ENCODE measurements at places on chromosomes 1 and 21.

- no peak for DNase-seq
Measured at GRCh38 chr1:198584163-198584562, 43.7 kb upstream of the ATP6V1G3 start.

DNA sequence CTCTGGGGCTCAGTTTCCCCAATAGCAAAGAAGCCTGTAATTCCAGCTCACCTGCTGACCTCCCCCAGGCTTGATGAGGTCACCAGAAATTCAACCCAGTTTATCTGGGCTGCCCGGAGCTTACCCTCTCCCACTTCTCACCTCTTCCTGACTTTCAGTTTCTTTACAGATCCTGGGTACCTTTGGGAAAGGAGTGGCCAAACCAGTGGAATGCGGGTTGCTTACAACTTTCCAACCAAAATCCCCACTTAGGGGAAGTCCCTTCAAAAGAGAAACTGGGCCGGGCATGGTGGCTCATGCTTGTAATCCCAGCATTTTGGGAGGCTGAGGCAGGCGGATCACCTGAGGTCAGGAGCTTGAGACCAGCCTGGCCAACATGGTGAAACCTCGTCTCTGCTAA, 5.9 kb upstream of the MARCKSL1 start:
- no peak for DNase-seq

DNA sequence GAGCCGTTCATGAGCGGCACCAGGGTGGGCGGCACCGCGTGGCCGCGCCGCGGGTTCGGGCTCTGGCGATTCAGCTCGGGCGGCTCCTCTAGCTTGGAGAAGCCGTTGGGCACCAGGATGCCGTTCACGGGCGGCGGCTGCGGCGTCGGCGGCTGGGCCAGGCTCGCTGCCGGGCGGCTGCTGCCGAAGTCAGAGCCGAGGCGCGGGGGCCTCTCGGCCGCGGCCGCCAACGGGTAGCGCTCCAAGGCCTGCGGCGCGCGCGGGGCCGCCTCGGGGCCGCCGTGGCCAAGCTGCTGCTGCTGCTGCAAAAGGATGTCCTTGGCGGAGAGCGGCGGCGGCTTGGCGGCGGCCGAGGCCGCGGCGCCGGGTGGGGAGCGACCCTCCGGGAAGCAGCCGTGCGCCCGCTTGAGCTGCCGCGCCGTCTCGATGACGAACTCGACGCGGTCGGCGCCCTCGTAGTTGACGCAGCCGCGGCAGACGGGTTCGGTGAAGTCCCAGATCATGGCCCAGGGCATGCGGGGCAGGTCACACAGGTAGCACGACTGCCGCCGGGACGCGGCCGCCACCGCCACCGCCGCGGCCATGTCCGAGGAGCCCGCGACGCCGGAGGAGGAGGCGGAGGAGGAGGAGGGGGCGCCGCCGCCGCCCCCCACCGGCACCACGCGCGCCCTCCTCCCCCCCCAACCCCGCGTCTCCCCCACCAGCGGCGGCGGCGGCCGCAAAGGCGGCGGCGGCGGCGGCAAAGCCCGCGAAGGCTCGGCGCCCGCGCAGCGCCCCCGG, 877 bp downstream of the IRF2BP2 start:
- DNase-seq = peak; percentile 73

DNA sequence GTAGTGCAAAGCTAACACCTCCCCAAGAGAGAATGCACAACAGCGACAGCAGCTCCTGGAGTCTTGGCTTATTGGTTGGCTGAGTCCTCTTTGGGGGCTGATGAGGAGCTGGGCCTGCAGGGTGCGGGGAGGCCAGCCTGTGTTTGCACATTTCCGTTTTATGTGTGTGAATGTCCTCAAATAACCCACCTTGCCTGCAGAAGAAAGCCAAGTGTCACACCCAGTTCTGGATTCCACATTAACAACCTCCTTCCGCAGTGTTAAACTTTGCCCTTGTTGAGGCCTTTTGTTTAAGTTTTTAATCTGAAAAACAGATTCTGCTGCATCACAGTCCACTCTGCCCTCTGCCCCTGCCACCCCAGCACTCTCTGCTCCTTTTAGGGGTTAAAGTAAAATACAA, 274.5 kb downstream of the TM2D1 start:
- no peak for DNase-seq

- DNase-seq = no peak
Measured at GRCh38 chr1:165342168-165342567, 14.3 kb downstream of the LMX1A start.

- no peak for DNase-seq
Measured at GRCh38 chr1:245875581-245876261, 631.4 kb downstream of the SMYD3 start.

GRCh38 chr1:222583079-222583478, 6.7 kb downstream of the TAF1A start:
- no peak for DNase-seq

DNA sequence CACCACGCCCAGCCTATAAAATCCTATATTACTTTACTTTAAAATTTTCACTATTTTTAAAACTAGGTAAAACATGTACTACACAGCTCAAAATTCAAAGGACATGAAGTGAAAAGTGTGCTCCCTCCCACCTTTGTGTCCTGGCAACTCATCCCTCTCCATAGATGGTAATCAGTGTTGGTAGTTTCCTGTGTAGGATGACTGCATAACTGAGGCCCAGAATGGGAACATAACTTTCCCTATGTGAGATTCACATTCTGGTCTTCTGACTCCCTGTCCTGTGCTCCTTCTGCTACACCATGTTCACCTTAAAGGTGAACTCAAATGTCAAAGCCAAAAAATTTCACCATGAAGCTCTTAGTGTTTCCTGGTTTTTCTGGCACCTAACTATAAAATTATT, 39.3 kb downstream of the XKR8 start:
- DNase-seq = no peak

GRCh38 chr21:46202592-46203202, 18.4 kb upstream of the SPATC1L start:
- no peak for DNase-seq

DNA sequence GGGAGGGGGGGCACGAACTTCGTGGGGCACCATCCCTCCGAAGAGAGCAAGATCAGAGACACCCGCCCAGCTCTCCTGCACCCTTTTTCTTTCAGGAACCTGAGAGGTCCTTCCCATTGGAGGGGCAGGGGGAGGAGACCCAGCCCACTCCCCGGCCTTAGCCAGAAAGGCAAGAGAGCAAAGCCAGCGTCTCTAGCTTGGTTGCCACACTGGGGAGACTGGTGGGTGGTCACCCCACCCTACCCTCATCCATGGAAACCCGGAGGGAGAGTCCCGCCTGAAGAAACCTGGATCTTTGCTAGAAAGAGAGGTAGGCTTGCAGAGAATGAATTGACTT, 246 bp downstream of the ATP2B4 start:
- no peak for DNase-seq

- DNase-seq = no peak
Measured at GRCh38 chr1:111404588-111404987, 22.9 kb downstream of the OVGP1 start.

GRCh38 chr1:19210772-19211549, 895 bp upstream of the UBR4 start:
- DNase-seq = no peak

- no peak for DNase-seq
Measured at GRCh38 chr1:239909898-239910297, 181.8 kb upstream of the FMN2 start.

DNA sequence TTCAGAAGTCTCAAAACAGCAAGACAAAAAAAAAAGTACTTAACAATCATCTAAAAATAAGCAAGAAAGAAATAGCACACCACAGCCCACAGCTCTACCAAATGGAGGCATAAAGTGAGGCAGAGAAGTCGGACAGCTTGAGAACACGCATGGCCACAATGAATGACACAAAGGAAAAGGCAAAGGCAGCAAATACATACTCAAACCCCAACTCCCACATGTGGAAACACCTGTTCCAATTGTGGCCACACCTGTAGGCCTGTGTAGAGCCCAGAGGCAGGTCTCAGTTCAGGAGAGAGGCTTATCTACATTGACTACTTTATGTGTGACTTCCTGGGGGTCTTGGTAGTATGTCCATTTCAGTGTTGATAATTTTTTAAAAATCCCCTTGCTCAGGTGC, 543.5 kb downstream of the LMO4 start:
- no peak for DNase-seq

DNA sequence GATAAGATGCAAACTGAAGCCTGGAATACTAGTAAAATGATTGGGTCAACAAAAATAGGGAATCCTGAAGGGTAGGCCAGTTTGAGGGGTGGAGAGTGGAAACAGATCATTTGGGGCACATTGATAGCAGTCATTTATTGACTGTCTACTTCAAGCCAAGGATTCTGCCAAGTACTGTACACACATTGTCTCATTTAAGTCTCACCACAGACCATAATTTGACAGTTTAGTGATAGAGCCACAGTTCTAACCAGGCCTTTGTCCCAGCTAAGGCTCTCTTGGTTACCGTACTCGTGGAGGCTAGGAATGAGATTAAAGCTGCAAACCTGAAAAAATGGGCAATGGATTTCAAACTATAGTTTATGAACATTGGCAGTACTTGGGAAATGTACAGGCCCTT, 11.2 kb downstream of the RBM15 start:
- no peak for DNase-seq

- no peak for DNase-seq
Measured at GRCh38 chr21:34536820-34537219, 24.8 kb upstream of the KCNE1 start.

DNA sequence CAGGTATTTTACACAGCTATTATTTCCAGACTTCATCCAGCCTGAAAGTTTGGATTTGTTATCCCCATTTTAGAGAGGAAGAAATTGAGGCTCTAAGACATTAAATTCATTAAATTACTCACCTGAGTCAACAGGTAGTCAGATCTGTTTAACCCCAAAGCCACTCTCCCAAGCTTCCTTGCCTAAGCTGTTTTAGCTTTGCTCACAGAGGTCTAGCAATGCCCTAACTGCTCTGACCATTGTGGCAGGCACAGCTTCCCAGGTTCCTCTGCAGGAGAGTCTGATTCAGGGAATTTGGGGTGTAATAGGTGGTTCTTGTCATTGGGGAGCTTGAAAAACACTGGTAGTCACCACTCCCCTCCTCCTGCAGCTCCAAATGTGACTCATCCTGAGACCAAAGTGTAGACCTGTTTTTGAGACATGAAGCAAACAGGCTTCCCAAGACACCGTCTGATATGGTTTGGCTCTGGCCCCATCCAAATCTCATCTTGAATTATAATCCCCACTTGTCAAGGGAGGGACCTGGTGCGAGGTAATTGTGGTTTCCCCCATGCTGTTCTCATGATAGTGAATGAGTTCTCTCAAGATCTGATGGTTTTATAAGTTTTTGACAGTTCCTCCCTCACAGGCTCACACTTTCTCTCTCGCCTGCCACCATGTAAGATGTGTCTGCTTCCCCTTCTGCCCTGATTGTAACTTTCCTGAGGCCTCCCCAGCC, 142.8 kb upstream of the DNAH14 start:
- DNase-seq = no peak

DNA sequence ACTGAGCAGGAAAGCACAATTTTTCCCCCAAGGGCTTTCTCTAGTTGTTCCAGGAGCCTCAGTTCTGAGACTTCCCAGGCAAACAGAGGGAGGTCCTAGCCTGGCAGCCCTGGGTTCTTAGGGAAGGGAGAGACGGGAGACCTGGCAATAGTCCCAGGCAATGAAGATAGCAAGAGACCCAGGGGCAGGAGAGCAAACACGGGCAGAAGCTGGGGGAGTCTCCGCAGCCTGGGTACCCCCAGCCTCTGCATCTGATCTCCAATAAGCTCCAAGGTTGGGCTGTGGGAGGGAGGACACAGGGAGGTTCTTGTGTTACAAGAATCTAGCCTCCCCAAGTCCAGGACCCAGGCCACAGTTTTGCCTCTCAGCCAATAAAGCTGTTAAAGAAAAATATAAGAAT, 2.4 kb downstream of the BLACAT1 start:
- no peak for DNase-seq

DNA sequence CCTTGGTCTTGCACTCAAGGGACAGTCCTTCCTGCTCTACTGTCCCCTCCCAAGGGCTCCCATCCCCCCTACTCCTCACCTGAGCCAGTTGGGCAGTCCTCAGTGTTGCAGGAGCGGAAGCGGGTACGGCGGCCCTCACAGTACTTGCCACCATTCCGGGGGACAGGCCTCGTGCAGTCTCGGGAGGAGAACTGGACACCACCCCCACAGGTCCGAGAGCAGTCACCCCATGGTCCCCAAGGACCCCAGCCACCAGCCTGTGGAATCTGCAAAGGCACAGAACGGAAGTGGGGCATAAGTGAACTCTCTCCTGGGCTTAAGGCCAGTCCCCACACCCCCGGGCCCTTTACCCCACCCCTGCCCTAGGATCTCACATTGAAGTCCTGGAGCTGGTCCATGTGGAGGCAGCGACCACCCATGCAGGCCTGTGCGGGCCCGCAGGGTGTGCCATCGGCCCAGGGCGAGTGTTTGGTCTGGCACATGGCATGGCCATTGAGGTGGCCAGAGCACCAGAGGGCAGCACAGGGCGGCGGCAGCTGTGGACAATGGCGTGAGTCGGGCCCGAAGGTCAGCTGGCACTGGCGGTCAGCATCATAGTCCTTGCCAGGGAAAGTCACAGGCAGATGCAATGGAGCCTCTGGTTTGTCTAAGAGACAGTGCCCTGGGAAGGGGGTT, 5.2 kb downstream of the ADAMTS4 start:
- no peak for DNase-seq

- DNase-seq = no peak
Measured at GRCh38 chr1:173249349-173249748, 42.2 kb upstream of the TNFSF4 start.

- no peak for DNase-seq
Measured at GRCh38 chr1:230820568-230820967, 47.8 kb downstream of the C1orf198 start.

DNA sequence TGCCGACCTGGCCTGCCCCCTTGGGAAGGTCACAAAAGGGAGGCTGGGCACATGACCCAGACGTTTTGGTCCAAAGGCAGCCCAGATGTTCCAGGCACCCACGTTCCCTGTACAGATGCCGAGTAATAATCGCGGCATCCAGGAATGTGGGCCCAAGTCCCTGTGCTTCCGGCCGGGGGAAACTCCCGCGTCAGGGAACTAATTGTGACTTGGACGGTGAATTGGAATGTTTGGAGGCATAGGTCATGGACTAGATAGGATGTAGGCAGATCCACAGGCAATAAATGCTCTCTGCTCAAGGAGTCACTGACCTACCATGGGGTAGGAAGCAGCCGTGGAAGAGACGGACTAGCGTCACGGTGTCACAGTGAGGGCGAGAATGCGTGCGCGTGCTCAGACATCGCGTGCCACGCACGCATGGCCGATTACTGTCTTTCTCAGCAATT, 178.4 kb downstream of the DUSP10 start:
- DNase-seq = no peak

GRCh38 chr1:210776712-210777111, 357.2 kb downstream of the KCNH1 start:
- DNase-seq = no peak

DNA sequence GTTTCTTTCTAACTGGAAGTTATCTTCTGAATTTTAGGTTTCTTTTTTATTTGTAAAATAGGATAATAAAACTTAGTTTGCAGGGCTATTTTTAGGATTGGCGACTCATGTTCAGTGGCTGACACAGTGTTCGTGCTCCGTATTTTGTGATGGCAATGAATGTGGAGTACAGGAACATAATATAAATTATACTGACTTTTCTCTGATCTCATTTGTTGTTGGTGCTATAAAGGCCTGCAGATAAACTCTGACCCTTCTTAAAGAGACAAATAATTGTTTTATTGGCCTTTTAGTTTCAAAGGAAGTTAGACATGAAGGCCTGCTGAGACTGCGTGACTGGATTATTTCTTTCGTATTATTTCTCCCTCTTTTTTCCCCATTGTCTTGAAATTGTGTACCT, 339.6 kb downstream of the PDE4B start:
- DNase-seq = no peak

- no peak for DNase-seq
Measured at GRCh38 chr1:155171836-155172731, 1.0 kb downstream of the KRTCAP2 start.

GRCh38 chr1:158272681-158273080, 17.0 kb upstream of the CD1C start:
- no peak for DNase-seq

GRCh38 chr21:42836767-42837301, 42.5 kb downstream of the WDR4 start:
- no peak for DNase-seq
